Mammary microvascular endothelial cell (primary cell): ENCODE measurements at places on chromosomes 4 and X. TPM values are rescaled to one million over a fixed set of nuclear protein-coding genes. Genes with fewer than 3 reads are reported as not detected.

The SHROOM4 gene
- total RNA-seq, result 38.3 and 45.8 TPM in 2 replicates

The CSAG1 gene
- not detected in 2 replicates for total RNA-seq

The HGFAC gene
- total RNA-seq, result not detected in 2 replicates

The LRCH2 gene
- 2.9 and 3.3 TPM in 2 replicates for total RNA-seq

The PPP2R2C gene
- total RNA-seq, result not detected in 2 replicates

The SYTL5 gene
- 0.05 and 0.13 TPM in 2 replicates for total RNA-seq

The SMIM10L2A gene
- total RNA-seq, result 0.10 and 0.20 TPM in 2 replicates

The CXCL3 gene
- total RNA-seq, result 0.93 and 4.1 TPM in 2 replicates

The DRD5 gene
- total RNA-seq, result not detected in 2 replicates

The SUPT20HL1 gene
- not detected in 2 replicates for total RNA-seq

The DGKK gene
- not detected in 2 replicates for total RNA-seq
